ENCODE measurements at places on chromosomes 5 and 9. TPM values are rescaled to one million over a fixed set of nuclear protein-coding genes. Genes with fewer than 3 reads are reported as not detected.
A peak's percentile ranks its signal among the peaks of the same experiment; 100 is the strongest.

GRCh38 chr5:35125746-35126145 lies 78.0 kb upstream of the AGXT2 start:
- DNase-seq: no peak

AK8 gene
- total RNA-seq: not detected

STKLD1 gene
- total RNA-seq: 0.91 TPM

DNA sequence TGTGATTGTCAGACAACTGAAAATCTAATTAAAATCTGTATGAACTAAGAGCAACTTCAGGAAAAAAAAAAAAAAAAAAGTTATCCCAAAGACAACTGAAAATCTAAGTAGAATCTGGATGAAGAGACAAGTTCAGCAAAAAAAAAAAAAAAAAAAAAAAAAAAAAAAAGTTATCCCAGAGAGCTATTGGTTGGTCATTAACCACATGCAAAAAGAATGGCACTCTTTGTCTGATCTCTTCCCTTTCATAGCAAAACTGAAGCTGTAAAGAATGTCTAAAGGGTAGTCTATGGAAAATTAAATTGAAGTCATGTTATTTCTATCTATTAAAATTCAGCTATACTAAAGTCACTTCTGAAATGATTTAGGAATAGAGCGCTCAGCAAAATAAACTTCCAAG lies 32.9 kb downstream of the STRBP start:
- DNase-seq: no peak

- DNase-seq: no peak
Observed at GRCh38 chr5:118776755-118777154, 211.6 kb downstream of the DTWD2 start.

SH3GL2 gene
- total RNA-seq: not detected

GRCh38 chr5:84623019-84623418 lies 238.3 kb upstream of the EDIL3 start:
- peak; percentile 10 for DNase-seq

DBH gene
- not detected for total RNA-seq

GPR151 gene
- total RNA-seq: not detected

GRCh38 chr9:87336407-87336806 lies 161.3 kb upstream of the DAPK1 start:
- no peak for DNase-seq

DNA sequence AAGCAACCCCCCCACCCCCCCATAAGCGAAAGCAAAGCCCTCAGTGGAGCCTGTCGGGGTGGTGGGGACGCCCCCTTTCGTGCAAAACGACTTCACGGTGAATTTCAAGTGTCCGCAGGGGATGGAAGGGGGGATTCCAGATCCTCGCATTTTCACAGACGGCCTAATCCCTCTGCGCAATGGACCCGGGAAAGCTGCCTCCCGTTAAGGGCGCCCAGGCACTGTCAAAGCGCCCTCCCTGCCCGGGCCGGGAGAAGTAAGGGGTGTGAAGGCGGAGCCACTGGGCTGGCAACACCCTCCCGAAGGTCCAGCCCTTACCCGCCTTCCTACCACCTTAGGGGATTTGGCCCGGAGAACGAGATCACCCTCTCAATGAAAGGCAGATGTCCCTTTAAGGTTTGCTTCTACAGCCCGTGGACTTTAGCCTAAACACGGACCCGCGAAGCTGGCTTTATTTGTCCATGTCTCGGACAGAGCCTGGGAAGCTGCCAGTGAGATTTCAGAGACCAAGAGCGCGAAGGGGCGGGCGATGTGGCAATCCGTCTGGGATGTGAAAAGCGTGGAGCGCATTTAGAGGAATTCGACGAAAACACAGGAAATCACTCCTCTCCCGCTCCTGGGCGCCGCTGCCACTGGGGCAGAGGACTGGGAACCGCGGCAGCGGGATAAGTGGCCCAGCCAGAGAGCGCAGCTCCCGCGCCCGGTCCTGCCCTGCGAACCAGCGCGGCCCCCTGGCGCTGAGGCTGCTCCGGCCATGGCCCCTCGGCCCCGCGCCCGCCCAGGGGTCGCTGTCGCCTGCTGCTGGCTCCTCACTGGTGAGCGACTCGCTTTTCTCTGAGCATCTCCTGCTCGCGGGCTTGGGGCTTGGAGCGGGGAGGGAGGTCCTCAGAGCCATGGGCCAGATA lies at the start of the genes ITGA1 and PELO:
Gene ITGA1, plus strand, starts transcription at position 317 of the 905 bp plus-strand sequence. Its CDS starts 438 bp downstream, at position 755.
Gene PELO, plus strand, starts transcription at position 317 of the 905 bp plus-strand sequence. CDS start 12,479 bp downstream, outside the sequence.
- peak; percentile 34 for DNase-seq

RLN1 gene
- total RNA-seq: 1.1 TPM

MLANA gene
- not detected for total RNA-seq

GRCh38 chr9:93808115-93809029 lies 146.8 kb downstream of the BARX1 start:
- no peak for DNase-seq

DNA sequence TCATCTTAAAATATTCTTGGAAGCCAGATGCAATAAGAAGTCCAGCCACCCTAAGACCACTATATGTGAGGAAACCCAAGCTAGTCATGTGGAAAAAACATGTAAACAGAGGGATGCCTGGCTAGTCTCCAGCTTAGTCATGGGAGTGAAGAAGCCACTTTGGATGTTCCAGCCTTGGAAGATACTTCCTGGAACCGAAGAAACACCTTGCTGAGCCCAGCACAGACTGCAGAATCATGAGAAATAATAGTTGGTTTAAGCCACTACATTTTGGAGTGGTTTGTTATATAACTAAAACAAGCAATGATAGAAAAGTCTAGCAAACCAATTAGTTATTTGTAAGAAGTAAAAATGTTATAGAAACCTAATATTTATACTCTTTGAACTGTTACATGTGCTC lies 12.6 kb downstream of the DHX29 start:
- DNase-seq: no peak

SPINK4 gene
- total RNA-seq: not detected

DNA sequence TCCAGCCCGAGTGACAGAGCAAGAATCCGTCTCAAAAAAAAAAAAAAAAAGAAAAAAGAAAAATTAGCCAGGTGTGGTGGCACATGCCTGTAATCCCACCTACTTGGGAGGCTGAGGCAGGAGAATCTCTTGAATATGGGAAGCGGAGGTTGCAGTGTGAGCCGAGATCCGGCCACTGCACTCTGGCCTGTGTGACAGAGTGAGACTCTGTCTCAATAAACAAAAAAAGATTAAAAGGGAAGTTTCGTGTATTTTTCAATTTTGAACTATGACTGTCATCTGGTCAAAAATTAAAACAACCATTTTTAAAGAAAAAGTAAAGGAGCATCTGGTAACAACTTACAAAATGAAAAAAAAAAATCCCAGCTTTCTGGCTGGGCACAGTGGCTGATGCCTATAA lies 36.3 kb upstream of the PLIN2 start:
- no peak for DNase-seq

- no peak for DNase-seq
Observed at GRCh38 chr5:122774519-122774860, 390 bp upstream of the SNX2 start.

GRCh38 chr5:113047234-113047633 lies 70.6 kb downstream of the DCP2 start:
- DNase-seq: no peak

GRCh38 chr5:104606258-104606829 lies 1043.8 kb upstream of the NUDT12 start:
- DNase-seq: no peak

- DNase-seq: no peak
Observed at GRCh38 chr9:124008303-124008693, 3.3 kb upstream of the LHX2 start.

- DNase-seq: no peak
Observed at GRCh38 chr5:17412760-17413671, 85.0 kb upstream of the TAF11L2 start.

DNA sequence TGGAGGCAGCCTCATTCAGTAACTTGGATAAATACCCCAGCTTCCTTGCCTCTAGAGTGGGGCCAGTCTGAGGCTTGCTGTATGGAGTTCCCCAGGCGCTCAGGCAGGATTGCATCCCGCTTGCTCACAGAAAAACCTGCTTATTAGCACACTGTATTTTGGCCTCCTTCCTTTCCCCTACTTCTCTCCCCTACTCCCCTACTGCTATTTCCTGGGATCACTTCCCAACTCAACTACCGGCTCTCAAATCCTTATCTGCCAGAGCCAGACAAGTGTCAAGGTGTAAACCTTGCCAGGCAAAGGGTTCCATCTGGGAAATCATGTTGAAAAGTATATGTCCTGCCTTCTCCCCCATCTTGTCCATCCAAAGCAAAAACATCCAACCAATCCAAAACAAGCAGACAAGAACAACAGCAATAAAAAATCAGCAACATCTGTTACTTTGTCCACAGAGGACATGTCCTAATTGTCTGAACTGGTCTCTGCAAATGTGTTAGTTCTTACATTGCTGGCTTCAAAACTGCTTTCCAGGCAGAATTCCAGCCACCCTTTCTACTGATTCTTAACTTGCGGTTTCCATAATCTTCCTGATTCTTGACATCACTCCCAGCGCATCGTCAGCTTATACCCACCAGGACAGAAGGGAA lies 164.1 kb upstream of the SEMA6A start:
- DNase-seq: no peak

DNA sequence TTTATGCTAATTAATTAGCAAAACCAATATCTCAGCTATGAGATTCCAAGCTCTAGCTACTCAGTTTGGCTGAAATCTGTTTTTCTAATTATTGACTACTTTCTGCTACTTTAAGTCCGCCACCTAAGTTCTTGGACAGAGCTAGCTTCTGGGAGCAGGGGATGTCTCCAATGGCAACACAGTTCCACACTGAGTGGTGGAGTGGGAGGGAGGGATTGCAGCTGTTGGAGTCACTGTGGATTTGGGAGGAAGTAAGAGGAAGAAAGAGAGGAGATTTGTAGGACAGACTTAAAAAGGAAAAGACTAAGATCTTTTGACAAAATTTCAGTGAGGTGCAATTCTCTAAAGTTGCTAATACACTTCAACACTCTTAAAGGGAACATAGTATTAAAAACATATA lies 450.8 kb downstream of the NFIB start:
- no peak for DNase-seq

DNA sequence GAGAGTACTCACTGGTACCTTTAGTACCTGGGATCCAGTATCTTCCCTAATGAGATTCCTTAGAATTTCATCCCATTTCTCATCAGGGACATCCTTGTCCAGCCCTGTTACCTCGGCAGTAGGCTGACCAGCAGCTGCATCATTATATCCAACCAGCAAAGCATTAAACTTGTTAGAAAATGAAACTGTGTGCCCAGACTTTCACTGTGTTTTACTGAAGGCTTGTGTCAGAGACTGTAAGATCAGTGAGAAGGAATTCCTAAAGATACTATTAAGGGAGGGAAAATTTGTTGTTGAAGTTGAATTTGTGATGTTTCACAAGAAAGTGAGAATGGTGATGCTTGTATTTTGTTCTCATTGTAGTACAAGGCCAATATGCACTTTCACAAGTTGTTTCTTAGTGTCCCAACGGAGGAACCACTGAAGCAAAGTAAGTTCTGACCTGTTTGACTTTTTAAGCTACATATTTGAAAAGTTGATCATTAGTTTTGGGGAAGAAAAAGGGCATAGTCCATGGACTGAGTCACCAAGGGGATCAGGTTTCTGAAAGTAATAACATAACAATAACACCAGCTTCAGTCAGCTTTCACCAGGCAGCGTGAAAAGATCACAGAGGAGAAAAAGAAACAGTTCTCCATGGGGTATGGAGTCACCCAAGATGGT lies 48.8 kb downstream of the GRAMD2B start:
- DNase-seq: no peak

DNA sequence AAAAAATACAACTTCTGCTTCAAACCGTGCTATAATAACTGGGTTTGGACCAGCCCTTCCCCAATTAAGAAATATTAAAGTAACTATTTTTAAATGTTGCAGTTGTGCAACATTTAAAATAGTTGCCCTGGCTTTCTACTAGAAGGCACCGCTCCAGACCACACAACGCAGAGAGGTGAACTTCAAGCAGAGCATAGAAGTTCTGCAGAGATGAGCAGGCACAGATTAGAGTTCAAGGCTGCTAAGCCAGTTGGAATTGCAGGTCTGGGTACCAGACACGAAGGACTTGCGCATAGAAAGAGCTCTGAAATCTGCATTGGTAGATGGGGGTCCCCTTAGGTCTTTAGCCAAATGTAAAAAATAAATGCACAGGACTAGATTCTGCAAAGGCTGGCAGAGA lies 58.7 kb upstream of the GALNT10 start:
- no peak for DNase-seq

N4BP3 gene
- 5.2 TPM for total RNA-seq

DNA sequence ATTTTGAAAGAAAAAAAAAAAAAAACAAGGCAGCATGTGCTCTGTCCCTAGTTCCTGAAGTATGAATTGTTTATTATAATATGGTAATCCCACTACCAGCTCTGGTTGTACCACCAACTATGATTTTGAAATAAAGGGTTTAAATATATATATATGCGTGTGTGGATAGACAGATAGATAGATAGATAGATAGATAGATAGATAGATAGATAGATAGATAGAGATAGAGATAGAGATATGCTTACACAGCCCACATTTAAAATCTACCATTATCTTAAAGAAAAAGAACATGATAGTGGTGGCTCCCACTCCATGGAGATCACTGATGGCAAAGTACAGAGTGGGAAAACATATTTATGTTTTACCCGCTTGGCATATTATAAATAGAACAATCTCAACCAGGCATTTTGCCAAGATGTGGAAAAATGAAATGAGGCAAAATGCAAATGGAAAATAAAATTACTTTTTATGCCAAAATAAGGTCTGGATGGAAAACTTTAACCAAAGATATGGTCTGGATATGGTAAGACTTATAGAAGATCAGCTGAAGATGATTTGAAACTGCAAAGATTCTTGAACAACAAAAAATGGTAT lies 170.0 kb downstream of the ARL15 start:
- no peak for DNase-seq

DNA sequence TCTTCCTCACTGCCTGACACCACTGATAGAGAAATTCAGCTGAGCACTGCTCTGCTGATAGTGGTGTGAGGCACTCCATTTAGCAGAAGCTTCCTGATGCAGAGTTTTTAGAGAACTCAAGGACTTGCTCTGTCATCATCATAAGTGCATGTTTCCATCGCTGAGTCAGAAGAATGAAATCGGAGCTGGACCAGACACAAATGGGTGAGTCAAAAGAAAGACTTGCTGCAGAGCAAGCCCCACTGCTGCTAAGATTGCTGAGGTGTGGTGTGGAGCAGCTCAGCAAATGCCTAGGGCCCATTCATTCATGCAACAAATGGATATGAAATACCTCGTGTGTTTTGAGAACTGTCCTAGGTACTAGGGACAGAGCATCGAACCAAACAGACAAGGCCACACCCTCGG lies 410.2 kb upstream of the SLC30A5 start:
- DNase-seq: no peak

GRCh38 chr9:134436379-134436762 lies 110.1 kb downstream of the RXRA start:
- DNase-seq: no peak

DNA sequence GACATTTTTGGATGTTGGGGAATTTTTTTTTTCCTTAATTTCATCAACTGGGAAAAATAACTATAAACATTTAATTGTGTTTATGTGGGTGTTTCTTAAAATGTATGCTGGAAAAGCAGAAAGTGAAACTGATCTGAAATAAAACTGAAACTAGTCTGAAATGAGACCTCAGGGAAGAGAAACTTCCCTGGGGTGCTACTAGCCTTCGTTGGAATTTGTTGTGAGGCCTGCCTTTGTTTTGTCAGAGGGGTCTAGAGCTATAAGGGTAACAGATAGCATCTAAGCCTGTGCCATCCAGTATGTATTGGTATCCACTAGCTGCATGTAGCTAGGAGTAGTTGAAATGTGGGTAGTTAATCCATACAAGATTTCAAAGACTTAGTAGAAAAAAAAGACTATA lies 10.4 kb downstream of the ZNF618 start:
- DNase-seq: no peak

GPX3 gene
- total RNA-seq: not detected

- DNase-seq: no peak
Observed at GRCh38 chr9:122387536-122387935, 16.7 kb downstream of the PTGS1 start.

CTXN3 gene
- total RNA-seq: not detected

TMC1 gene
- not detected for total RNA-seq

GRCh38 chr5:78811121-78811817 lies 162.7 kb upstream of the LHFPL2 start:
- no peak for DNase-seq

Measured in CD8-positive, alpha-beta memory T cell (primary cell).